A549 (cell line): ENCODE measurements at places on chromosomes 4 and X.

DNA sequence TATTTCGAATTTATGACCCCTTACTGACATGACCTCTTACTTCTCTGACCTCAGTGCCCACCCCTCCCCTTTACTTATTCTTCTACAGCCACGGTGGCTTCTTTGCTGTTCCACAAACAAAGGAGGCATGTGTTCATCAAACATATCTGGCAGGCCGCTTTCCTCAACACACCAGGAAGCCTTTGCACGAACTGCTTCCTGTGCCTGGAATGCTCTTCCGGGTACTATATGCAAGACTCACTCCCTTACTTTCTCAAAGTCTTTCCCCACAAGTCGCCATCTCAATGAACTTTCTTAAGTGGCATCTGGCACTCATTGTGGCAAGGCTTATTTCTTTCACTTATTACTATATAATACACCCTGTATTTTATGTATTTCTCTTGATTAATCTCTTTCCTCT is 351.5 kb upstream of the DDX53 start:
- no peak for DNase-seq

- no peak for DNase-seq
These were observed 78.6 kb upstream of the RAI2 start for GRCh38 chrX:17939724-17940123.

GRCh38 chrX:17459008-17459611 is 84.1 kb downstream of the NHS start:
- DNase-seq: no peak

GRCh38 chr4:100014616-100015015 is 64.5 kb upstream of the H2AZ1 start:
- DNase-seq: no peak

GRCh38 chrX:9316096-9316495 is 148.8 kb upstream of the TBL1X start:
- no peak for DNase-seq

GRCh38 chr4:169239221-169239905 is 31.4 kb downstream of the SH3RF1 start:
- no peak for DNase-seq

- DNase-seq: no peak
These were observed 64.4 kb upstream of the VCX3A start for GRCh38 chrX:6599230-6599860.

- DNase-seq: no peak
These were observed 525.0 kb upstream of the SPANXN1 start for GRCh38 chrX:144722307-144722706.
